ENCODE measurements at places on chromosomes 5 and 9. TPM values are rescaled to one million over a fixed set of nuclear protein-coding genes. Genes with fewer than 3 reads are reported as not detected.

GRCh38 chr5:151781201-151781600, 9.4 kb downstream of the G3BP1 start:
- DNase-seq = no peak

GRCh38 chr5:95172659-95173058, 112.2 kb downstream of the MCTP1 start:
- DNase-seq = no peak

Gene GLRA1
- total RNA-seq = not detected

Gene CACNA1B
- not detected for total RNA-seq

- no peak for DNase-seq
Measured at GRCh38 chr9:133037775-133038515, 7.1 kb downstream of the GTF3C5 start.

GRCh38 chr5:120882038-120882775, 418.1 kb downstream of the PRR16 start:
- no peak for DNase-seq

DNA sequence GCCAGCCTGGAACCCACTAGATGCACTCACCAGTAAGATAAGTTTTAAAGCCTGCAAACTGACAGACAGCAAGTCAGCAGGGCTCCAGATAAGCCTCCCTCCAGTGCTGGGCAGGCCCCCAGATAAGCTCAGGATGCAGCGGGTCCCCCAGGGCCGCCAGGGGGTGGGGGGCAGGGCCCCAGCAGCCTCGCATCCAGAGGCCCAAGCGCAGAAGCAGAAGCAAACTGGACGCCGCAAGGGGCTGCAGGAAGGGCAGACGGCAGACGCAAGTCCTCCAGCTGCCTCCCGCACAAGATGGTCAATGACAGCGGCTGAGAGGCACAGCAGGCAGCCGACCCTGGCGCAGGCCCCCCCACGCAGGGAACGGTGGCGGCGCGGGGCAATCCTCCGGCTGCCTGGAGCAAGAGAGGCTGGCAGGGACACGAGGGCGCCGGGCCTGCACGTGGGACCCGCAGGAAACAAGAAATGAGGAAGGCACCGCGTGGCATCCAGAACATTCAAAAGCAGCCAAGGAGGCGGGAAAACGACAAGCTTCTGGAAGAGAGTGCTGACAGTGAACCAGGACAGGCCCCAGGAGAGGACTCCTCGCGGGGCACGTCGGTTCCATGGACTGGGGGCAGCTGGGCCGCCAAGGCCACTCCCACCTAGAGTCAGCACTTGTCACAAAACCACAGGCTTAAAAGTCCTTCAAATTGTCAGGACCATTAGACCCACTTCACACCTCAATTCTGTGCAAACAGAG, 49.8 kb downstream of the ROR2 start:
- DNase-seq = no peak

DNA sequence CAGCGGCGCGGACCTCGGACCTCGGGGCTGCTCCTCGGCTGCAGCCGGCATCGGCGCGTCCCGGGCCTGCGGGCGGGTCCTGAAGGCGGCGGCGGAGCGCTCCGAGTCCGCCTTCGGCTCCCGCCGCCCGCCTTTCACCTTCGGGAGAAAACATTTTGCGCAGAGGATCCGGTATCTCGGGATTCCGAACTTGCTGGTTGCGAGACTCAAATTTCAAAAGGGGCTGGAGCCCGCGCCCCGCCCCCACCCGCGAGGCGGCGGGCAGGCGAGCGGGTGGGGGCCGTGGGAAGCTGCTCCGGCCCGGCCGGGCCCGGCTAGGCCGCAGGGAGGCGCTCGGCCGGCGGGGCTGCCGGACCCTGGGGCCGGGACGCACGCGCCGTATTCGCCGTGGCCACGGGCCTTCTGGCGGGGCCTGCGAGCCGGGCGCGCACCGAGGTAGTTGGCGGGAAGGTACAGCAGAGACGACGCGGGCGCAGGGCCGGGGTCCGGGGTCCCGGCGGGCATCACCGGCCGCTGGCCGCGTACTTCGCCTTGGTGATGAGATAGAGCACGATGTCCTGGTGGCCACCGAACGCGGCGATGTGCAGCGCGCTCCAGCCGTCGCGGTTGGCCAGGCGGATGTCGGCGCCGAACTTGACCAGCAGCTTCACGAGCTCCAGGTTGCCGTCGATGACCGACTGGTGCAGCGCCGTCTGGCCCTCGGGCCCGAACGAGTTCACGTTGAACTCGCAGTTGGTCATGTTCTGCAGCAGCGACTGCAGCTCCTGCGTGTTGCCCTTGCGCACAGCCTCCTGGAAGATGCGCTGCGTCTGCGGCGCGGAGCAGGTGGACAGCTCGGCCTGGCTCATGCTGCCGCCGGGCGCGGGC, 757 bp downstream of the NRARP start:
- peak; percentile 11 for DNase-seq

- DNase-seq = no peak
Measured at GRCh38 chr5:3009605-3010004, 258.1 kb upstream of the IRX2 start.

DNA sequence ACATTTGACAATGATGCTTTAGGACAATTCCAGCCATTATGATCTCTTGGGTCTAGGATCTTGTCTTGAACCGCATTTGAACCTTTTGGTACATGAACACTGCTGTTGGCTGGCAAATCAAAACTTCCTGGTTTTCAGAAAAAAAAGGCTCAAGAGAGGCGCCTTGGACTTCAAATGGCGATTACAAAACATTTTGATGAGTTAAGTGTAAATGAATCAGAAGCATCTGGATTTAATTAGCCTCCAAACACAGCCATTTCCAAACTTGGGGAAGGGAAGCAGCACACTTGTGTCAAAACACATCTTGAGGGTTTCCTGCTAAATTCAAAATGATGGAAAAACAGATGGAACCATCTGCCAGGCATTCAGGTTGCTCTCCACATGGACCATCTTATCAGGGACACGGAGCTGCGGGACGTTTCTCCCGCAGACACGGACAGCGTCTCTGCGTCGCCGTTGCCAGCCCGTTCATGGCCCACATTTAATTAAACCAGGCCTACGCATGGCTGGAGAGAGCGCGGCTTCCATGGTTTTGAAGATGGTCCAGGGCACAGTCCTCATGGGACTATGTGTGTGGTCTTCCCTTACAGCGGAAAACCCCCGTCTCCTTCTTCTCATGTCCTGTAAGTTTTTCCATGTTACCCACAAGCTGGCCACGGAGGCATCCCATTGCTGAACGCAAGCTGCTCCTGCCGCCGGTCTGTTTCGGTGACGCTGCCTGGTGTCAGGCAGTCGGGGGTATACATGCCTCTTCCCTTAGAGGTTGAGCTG, 55.8 kb upstream of the PTCH1 start:
- peak; percentile 45 for DNase-seq

GRCh38 chr5:74393943-74394342, 246.6 kb downstream of the ENC1 start:
- DNase-seq = no peak

Gene GALNT12
- total RNA-seq = 3.2 TPM

Gene RASEF
- total RNA-seq = 1.3 TPM

DNA sequence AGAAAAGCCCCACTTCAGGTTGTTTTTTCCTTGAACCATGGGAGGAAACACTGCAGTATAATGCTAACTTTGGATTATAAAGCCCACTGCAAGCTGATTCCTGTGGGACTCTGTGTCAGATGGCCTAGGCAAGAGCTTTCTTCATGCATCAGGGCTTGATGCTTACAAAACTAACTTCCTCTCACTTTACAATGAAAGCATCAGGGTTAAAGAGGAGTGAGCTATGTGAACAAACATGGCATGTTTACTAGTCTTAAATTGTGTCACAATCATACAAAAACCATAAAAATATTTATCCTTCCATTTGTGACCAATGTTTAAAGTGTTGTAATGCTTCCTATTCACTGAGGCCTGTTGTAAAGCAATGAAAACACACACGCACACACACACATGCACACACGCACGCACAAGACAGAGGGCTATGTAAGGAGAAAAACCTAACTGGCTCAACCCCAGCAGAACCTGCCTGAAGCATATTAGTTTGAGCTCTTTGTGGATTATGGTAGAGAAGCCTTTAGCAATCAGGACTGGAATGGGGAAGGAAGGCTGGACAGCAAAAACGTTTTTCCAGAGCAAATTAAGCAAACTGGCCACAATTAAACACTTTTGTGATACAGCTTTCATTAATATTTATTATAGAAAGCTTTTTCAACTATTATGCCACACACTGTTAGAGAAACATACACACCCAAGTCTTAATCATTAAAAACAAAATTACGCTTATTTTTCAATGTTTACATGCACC, 122.2 kb downstream of the AUH start:
- no peak for DNase-seq

DNA sequence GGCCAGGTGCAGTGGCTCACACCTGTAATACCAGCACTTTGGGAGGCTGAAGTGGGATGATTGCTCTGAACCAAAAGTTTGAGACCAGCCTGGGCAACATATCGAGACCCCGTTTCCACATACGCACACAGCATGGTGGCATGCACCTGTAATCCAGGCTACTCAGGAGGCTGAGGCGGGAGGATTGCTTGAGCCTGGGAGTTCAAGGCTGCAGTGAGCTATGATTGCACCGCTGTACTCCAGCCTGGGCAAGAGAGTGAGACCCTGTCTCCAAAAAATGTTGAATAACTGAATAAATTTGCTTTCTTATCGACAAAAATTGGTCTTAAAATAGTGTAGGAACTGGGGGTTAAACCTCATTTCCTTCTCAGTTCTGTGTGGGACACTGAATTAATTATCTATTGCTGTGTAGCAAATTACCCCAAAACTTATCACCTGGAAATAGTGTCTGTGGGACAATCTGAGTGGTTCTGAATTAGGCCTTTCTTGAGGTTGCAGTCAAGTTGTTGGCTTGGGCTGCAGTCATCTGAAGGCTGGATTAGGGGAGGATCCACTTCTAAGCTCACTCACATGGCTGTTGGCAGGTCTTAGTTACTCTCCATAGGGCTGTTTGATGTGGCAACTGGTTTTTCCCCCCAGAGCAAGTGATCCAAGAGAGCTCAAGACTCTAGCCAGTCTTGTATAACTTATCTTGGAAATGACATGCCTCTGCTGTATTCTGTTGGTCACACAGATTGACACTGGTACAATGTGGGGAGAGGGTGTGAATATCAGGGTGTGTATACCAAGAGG, 2.0 kb downstream of the SNX30 start:
- no peak for DNase-seq

Gene CDH18
- total RNA-seq = 22.2 TPM

DNA sequence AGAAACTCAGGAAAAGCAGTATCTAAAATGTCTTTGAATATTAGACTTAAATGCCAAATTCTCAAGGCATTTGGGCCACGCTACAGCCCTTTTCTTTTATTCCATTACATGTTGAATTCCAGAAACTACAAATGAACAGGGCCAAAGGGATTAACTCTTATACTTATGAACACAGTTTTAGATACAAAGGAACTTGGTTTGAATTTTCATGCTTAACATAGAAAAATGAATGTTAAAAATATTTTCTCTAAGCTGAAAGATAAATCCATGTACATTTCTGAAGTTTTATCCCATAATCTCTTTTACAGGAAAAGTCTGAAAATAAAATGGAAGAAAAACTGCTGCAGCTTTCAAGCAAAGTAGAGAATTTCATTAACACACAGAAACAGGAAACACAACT, 56.8 kb downstream of the FAM81B start:
- no peak for DNase-seq

DNA sequence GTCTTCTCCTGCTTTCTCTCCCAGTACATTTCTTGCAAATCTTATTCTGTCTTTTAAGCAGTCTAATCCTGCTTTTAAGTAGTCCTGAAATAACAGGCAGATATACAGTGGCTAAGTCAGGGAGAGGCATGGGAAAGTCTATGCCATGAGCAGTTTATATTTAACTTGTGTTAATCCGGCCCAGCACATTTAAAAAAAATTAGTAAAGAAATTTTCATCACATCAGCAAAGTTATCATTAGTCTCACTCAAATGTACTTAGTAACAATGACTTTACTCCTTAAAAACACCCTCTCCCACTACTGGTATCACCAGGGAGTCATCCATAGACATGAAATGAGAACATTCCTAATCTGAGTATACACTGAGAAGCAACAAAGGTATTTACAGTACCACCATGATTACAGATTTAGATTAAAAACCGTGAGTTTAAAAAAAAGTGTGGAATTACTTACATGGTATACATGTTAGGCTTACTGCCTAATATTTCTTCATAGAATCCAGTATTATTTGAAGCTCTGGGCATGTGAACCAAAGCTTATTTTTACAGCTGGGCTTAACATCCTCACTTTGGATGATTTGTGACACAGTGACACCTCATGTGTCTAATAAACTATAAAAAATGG, 75.9 kb upstream of the DAB2 start:
- DNase-seq = no peak

- DNase-seq = no peak
Measured at GRCh38 chr9:86545090-86545489, 190.9 kb upstream of the TUT7 start.

Gene MAPKAP1
- 60.6 TPM for total RNA-seq

Gene ELAVL2
- 1.1 TPM for total RNA-seq

Gene NCS1
- total RNA-seq = 26.4 TPM

DNA sequence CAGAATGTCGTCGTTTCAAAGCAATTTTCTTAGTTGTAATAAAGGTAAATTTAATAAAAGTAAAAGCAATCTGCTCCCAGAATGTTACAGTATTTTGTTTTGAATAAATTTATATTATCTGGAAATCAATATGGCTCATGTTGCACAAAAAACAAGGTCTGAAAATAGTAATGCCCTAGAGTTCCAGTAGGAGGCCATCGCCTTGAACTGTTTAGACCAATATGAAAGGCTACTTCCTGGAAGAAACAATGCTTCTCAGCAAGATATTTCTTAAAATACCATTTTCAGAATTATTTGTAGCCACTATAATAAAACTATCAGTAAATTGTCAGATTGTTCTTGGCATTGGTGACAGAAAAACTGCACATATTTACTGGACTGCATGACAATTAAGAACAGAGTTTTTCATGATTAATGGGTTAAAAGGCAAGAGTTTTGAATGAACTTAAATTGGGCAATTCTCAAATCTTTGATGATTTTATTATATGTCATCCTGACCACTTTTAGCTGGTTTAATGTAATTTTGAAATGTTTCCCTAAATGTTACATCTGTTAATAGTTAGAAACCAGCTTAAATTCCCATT, 153.2 kb downstream of the COMMD10 start:
- DNase-seq = peak; percentile 1

- DNase-seq = no peak
Measured at GRCh38 chr5:132768485-132768868, 8.6 kb downstream of the SEPTIN8 start.

DNA sequence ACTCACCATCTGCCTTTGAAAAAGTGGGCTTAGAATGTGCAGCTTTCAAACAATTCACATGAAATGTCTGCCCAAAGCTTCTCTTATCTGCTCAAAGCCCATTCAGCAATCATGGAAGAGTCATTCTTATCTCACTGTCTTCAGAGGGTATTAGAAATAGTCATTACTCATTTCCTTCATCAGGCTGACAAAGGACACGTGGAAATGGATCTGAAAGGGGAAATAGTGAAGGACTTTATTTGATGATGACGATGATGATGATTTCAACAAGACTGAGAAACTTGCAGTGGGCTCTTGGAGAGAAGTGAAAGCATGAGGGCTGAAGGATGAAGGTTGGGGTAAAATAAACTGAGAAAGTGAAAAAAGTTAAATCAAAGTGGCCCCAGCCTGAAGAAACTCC, 194.3 kb downstream of the SMARCA2 start:
- DNase-seq = no peak
